KG1 (cell line): ENCODE measurements at places on chromosomes 16 and 17.

DNA sequence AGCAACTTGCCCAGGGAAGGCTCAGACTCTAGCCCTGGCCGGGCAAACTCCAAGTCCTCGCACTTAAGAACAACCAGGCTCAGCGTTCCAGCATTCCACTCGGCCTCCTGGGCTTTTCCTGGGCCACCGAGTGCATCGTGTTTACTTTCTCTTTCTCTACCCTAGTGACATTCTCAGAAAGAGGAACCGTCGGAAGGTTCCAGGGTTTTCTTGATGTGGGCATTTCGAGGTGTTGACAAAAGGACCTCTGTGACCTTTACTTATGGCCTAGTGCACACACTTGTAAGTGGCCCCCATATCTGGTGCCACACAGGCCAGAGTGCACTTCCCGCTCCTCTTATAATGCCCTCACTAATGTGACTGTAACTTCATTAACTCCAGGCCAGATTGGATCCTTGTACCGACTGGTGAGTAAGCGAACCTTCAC is 3.1 kb upstream of the BANP start:
- peak; percentile 21 for DNase-seq

DNA sequence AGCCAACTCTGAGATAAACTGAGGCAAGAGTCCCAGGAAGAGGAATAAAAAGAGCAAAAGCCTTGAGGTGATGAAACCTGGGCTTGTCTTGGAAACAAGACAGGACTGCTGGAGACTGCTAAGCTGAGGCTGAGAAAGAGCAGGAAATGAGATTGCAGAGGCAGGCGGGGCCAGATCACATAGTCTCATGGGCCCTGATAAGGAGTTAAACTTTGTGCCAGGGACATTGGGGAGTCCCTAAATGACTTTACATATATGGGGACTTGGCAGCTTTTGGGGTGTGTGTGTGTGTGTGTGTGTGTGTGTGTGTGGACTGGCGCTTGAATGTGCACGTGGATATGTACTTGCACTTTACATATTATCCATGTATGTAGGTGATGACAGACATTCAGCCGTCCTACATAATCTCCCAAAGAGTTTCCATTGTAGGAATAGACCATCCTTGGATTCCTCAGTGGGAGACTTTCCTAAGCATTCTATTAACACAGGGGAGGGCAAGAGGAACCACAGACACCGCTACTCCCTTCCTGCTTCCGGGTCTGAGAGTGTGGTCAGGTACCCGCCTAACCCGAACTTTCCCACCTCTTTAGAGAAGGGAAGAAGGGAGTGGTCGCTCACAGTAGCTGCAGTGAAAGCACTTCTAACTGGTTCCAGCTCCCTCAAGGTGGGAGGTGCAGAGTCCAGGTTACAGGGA is 123.1 kb downstream of the LYRM1 start:
- DNase-seq = no peak

DNA sequence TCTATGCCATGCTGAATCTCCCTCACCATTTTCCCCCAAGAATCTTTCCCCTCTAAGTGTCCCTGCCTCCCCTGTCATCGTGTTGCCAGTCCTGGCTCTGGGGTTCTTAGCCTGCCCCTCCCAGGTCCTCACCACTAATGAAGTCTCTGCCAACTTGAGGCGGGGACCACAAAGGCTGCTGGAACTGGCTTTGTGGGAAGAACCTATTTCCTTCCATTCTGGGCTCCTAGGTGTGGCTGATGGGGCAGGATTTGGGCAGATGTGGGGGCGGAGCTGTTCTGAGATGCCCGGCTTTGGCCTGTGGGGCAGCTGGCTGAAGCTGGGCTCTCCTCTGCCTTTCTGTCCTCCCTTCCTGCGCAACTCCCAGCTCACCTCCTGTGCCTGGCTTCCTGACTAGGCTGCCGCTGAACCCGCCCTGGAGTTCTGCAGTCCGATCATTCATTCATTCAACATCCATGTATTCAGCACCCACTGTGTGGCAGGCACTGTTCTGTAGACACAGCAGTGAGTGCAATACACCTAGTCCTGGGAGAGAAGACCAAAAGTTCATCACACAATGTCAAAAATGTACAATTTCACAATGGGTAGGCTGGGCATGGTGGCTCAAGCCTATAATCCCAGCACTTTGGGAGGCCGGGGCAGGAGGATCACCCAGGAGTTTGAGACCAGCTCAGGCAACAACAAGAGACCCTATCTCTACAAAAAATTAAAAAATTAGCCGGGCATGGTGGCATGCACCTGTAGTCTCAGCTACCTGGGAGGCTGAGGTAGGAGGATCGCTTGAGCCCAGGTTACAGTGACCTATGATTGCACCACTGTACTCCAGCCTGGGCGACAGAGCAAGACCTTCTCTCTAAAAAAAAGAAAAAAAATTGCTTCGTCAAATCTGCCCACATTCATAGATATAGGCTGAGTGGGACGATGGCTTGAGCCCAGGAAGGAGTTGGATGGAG is 1.9 kb upstream of the SNN start:
- DNase-seq = no peak

GRCh38 chr17:76935331-76935730 is 67.1 kb downstream of the MGAT5B start:
- no peak for DNase-seq

- no peak for DNase-seq
Observed at GRCh38 chr17:4931963-4932362, at the start of gene GP1BA. TSS of gene GP1BA (plus strand) at chr17:4932277. CDS start at chr17:4932605, 328 bp downstream.
